ENCODE measurements at places on chromosomes 7 and 10.

DNA sequence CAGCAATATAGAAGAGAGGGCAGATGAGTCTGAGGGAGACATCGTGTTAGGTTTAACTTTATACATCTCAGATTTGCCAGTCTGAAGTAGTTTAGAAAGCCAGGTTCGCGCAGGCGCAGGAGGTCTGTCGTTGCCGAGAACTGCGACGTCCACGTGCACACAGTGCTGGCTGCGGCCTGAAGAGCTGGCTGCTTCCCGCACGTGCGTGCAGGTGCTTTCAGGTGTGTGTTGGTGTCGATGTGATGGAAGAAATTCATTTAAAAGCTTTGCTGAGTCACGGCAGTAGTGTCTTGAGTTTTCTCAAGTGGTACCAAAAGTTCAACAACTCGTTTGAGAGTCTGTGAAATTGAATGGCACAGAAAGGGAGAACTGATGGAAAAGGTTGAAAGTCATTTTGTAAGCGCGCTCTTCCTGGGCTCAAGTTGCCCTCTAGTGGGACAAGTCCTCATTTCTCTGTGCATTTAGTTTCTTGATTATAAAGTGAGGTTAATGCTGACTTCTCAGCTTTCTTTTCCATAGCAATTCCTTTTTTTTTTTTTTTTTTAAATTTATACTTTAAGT is 18.6 kb downstream of the WDR37 start:
- no peak for DNase-seq

DNA sequence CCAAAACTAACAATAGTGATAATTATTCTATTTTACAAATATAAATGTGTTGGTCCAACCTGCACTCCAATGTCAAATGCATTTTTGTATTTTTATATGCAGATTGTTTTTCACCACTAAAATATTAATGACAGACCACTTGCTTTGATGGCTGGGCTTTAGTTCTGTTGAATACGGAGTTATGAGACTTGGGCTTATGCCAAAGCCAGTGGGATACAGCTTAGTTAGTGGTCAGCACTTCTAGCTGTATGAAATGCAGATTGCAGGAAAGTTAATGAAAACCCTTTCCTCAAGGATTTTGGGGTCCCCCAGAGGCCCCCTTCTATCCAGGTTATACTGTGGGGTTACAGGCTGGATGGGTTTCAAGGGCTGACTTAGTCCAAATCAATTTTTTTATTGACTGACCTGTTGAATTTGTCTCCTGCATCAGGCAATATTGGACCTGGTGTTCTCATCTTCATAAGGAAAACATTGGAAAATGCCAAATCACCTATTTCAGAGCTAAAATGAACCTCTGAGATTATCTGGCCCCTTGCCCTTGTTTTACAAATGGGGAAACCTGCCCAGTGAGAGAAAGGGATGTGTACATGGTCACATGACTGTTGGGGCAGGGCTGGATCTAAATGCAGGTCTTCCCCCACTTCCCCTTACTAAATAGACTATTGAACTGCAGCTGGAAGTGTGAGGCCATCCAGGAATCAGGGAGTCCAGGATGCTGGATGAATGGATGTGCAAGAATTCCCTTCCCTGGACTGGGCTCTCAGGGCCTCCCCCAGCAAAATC is 1085.3 kb downstream of the KCNMA1 start:
- no peak for DNase-seq

GRCh38 chr10:112304267-112304859 is 21.2 kb downstream of the TECTB start:
- DNase-seq = no peak

- DNase-seq = no peak
Observed at GRCh38 chr10:29802171-29802570, 167.4 kb upstream of the SVIL start.

DNA sequence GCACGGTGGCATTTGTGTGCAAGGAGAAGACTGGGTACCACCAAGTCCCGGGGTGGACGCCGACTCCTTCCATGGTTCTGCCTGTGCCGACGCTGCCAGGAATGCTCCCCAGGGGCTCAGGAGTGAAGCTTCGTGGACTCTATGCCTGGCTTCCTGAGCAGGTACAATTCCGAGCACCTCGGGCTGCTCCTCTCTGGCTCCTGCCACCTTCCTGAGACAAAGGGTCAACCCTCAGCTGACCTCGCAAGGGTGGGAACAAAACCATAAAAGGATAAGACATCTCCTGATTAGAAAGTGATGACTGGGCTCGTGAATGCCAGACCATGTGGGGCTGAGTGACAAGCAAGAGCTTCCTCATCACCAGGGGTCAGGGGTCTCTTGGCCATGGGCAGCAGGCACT is 31.8 kb downstream of the CALML3 start:
- DNase-seq = no peak

GRCh38 chr10:90905925-90906324 is 15.0 kb downstream of the ANKRD1 start:
- DNase-seq = no peak

DNA sequence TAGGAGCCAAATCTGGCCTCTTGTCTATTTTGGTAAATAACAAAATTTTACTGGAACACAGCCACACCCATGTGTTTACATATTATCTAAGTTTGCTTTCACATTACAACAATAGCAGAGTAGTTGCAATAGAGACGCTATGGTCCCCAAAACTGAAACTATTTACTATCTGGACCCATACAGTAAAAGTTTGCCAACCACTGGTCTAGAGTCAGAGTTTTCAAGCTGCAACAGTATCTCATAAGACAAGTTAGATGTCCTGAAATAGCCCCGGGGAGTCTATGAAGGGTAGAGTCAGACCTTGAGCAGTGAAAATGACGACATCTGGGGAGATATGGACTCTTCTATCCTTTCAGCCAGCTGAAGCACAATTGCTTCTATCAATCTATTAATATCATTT is 74.2 kb downstream of the CTNNA3 start:
- no peak for DNase-seq

GRCh38 chr10:63456437-63457210 is 9.2 kb downstream of the JMJD1C start:
- no peak for DNase-seq

- no peak for DNase-seq
Observed at GRCh38 chr7:45564485-45564884, 9.7 kb upstream of the ADCY1 start.

DNA sequence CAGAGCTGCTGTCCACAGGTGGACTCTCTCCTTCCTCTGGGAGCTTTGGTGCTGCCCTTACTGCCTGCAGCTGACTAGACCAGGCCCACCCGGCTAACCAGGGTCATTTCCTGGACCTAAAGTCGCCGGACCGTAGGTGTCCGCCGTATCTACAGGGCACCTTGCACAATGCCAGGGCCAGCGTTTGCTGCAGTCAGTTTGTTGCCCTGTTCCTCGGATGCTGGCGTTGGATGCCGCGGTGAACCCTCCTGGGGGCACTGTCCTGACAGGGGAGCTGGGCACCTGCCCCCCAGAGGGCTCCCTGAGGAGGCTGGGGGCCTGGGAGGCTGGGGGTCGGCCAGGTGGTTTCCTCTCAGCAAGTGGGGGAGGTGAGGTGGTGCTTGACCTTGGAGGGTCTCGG is 96.6 kb downstream of the UNCX start:
- no peak for DNase-seq

DNA sequence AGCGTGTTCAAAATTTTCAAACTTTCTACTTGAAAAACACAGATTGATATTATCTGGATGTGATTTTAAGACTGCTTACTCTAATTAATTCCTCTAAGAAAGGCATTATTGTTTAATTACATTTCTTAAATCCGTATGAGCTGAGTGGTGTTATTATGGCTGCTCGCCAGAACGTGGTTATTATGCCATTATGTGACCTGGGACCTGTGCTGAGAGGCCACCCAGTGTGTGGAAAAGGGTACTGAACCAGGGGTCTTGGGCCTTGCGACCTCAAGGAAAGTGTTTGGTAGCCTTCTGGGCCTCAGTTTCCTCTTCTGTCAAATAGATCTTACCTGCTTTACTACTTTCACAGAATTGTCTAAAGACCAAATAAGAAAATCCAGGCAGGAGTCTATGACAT is 15.4 kb downstream of the LGI1 start:
- DNase-seq = no peak

DNA sequence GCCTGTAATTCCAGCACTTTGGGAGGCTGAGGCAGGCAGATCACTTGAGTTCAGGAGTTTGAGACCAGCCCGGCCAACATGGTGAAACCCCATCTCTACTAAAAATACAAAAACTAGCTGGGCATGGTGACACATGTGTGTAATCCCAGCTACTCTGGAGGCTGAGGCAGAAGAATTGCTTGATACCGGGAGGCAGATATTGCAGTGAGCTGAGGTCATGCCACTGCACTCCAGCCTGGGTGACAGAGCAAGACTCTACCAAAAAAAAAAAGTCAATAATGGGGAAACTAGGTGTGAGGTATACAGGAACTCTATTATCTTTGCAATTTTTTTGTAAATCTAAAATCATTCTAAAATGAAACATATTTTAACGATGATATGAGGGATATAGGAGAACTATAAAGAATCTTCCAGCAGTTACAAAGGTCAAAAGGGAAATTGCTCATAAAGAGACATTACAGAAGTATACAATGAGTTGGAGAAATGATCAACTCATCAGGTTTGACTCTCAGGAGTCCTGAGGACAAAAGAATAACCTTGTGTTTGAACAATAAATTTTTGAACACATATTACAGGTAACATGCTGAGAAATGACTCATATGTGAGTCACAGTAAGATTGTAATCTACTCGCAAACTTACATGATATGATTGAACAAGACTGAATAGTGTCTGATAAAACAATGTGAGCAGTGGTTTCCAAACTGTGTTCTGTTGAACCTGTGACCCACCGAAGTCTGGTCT is 272.6 kb downstream of the FGFR2 start:
- no peak for DNase-seq

GRCh38 chr7:146359176-146359575 is 242.6 kb downstream of the CNTNAP2 start:
- DNase-seq = no peak

- DNase-seq = no peak
Observed at GRCh38 chr7:73851410-73852338, 9.3 kb upstream of the TMEM270 start.

DNA sequence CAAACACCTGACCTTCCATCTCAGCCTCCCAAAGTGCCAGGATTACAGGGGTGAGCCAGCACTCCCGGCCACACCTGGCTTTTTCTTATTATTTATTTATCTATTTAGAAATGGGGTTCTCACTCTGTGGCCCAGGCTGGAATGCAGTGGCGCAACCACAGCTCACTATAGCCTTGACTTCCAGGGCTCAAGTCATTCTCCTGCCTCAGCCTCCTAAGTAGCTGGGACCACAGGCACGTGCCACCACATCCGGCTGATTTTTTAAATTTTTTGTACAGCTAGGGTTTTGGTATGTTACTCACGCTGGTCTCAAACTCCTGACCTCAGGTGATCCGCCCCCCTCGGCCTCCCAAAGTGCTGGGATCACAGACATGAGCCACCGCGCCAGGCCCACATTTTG is 56.9 kb upstream of the MYL10 start:
- no peak for DNase-seq

DNA sequence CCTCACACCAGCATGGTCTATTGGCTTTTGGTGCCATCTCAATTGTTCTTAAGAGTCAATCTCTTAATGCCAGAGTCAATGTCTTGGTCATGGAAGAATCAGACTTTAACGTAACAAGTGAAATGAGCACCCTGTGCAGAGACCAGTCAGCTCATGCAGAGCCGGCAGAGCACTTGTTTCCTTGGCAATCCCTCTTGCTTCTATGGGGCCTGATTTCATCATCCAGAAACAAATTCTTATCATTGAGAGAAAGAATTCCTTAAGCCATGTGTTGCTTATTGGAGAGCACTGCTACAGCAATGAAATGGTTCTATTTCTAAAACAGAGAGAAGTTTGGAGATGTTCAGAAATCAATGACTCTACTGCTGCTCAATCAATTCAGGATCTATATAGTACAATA is 212.8 kb downstream of the IPMK start:
- no peak for DNase-seq

- DNase-seq = no peak
Observed at GRCh38 chr7:148241700-148242293, 348.8 kb upstream of the C7orf33 start.

GRCh38 chr10:99828464-99828863 is 46.0 kb downstream of the ABCC2 start:
- DNase-seq = no peak

DNA sequence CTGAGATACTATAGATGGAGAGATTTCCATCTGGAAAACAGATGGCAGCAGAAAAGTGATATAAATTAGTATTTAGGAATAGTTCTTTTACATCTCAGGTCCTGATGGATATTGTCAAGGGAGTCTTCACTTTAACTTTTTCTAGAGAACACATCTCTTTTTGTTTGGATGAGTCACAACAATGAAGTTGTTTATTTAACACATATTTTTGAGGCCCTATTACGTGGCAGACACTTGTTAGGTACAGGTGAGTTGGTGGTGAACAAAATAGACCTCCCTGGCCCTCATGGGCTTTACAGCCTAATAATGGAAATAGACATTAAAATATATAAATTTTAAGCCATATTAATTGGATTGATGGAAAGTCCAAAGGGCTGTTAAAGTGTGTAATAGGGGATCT is 168.3 kb downstream of the VTI1A start:
- DNase-seq = no peak

- DNase-seq = no peak
Observed at GRCh38 chr10:78349911-78350663, 316.4 kb downstream of the RPS24 start.

DNA sequence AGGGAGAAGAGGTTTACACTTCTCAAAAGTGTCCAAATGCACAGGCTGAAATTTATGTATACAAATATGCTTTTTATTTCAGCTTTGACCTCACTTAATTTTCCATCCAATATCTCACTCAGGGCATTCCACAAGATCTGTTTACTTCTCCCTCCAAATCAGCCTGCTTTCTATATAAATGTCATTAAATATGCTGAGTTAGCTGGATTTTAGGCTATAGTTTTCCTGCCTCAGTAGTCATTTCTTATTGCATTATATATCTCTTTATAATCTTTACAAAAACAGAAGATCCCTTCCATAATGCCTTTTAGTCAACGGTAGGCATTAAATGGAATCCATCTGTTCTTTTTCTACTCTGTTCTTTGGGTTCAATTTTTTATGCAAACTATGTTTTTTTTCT is 71.7 kb upstream of the KCND2 start:
- no peak for DNase-seq

DNA sequence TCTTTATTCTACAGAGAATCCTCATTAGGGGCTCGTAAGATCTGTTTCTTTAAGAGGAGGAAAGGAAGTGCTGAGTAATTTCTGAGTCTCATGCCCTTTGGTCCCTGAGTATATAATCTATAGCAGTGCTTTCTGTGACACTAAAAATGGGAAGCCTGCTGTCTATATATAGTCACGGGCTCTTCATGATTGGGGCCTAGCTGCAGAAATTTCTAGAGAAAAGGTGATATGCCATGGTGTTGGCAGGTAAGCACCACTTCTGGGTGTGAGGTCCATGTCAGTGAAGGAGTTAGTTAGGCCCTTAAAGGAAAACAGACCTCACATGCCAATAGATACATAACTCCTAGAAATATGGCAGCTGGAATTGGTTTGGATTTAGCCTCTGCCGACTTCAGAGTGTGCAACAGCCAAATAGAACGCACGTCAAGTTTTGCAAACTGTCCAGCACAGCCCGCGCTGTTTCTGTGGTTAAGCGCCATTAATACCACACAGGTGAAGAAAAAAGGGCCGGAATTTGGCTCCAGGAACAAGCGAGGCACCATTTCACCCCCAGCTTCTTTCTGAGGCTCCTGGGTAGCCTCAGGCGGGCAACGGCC is 123.2 kb downstream of the TACC2 start:
- DNase-seq = no peak

GRCh38 chr7:66967029-66967428 is 28.4 kb downstream of the SBDS start:
- DNase-seq = no peak
